Ecto neural progenitor cell (in vitro differentiated cells): ENCODE measurements at places on chromosomes 13 and 19.

DNA sequence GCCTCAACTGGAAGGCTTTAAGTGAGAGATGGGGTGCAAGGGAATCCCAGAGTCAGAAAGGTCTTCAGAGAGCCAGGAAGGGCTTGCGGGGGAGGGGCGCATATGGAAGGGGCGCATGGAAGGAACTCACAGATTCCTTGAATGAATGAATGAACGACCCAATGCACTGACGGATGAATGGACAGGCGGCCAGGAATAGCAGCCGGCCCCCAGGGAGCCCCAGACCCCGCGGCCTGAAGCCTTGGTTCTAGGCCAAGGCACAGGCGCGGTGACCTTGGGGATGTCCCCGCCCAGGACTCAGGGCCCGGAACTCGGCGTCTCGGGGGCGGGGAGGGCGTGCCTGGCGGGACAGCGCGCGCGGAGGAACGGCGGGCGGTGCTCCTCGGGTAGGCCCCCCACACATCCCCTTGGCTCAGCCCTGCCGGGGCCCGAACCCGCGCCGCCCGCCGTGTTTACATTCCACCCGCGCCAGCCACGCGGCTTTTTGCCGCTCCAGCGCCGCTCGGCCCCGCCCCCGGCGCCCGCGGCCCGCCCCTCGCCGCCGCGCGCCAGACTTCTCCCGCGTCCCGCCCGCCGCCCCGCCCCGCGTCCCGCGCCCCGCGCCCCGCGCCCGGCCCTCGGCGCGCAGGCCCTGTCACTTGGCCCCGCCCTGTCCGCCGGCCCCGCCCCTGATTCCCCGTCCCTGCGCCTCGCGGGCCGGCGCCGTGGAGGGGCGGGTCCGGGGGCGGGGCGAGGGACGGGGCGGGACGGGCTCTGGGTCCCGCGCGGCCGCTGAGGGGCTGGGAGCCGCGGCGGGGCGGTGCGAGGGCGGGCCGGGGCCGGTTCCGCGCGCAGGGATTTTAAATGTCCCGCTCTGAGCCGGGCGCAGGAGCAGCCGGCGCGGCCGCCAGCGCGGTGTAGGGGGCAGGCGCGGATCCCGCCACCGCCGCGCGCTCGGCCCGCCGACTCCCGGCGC lies at the start of gene CCNE1:
TSS of gene CCNE1 (plus strand) at position 867 of the 955 bp plus-strand sequence. CDS start 565 bp downstream, outside the sequence.
- DNase-seq: peak; percentile 91

GRCh38 chr13:99027661-99028425 lies 50.0 kb upstream of the DOCK9 start:
- DNase-seq: no peak

- DNase-seq: no peak
Measured at GRCh38 chr13:79973533-79973963, 367.4 kb downstream of the SPRY2 start.

- DNase-seq: no peak
Measured at GRCh38 chr13:105830821-105831220, 704.6 kb downstream of the EFNB2 start.

DNA sequence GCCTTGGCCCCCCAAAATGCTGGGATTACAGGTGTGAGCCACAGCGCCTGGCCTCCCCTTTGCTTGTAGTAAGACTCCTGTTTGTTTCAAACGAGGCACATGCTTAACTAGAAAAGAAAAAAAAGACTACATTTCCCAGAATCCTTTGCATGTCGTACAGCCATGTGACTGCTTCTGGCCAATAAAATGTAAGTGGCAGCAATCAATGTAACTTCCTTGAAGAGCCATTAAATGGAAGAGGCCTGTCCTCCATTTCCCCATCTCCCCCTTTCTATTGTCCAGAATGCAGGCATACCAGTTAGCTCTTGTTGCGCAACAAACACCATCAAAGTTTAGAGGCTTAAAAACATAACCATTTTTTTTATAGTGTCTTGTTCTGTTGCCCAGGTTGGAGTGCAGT lies 10.4 kb upstream of the GPR32 start:
- no peak for DNase-seq

DNA sequence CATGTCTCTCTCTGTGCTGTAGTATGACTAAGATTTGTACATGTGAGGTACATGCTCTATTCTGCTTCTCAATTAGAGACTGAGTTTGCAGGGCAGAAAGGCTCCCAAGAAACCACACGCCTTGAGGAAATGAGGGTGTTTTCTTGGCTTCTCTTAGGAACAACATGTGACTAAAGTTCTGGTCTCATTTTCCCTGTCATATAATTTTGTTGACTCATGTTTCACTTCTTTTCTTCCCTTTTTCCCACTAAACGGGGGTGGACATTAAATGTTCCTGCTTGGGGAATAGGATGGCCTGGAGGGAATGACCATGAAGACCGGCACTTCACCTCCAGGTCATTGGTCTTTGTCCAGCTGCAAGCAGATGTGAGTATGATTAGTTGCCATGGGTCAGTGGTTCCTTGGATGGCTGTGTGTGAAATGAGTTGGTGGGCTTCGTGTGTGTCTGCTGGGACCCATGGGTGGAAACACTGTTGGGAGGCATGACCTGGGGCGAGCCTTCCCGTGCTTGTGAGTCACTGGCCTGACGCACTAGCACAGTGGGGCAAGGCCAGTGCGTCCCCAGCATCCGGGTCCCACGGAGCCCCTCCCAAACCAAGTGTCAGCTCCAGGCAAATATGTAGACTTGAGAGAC lies 56.6 kb downstream of the COL4A1 start:
- no peak for DNase-seq

DNA sequence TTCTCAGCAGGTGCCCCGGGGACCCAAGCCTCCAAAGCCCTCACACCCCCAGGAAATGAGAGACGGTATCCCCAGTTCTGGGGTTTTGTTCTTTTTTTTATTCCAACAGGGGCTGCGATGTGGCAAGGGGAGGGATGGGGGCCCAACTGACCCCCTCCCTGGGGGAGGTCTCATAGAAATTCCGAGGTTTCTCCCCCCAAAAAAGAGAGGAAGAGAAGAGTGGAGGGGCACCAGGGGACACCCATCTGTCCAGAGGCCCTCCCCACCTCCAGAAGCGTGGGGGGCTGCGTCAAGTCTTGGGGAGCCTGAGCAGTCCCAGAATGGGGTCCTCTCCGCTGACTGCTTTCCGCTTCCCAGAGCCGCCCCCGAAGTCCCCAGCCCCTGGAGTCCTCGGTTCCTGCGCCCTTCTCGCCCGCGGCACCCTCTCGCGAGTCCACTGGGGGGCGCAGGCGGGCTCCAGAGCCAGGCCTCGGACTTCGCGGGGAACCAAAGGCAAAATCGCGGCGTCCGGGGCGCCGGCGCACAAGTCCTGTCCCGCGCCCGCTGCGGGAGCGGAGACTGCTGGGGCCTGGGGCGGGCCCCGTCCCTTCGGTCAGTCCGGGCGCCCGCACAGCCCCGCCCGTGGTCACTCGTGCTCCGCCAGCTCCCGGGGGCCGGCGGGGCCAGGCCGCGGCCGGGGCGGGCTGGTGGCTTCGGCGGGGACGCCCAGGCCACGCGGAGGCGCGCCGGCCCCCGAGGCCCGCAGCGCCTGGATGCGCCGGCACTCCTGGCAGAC lies 4.4 kb upstream of the ATP1A3 start:
- peak; percentile 84 for DNase-seq

GRCh38 chr19:6425732-6426620 lies 1.4 kb upstream of the KHSRP start:
- no peak for DNase-seq

DNA sequence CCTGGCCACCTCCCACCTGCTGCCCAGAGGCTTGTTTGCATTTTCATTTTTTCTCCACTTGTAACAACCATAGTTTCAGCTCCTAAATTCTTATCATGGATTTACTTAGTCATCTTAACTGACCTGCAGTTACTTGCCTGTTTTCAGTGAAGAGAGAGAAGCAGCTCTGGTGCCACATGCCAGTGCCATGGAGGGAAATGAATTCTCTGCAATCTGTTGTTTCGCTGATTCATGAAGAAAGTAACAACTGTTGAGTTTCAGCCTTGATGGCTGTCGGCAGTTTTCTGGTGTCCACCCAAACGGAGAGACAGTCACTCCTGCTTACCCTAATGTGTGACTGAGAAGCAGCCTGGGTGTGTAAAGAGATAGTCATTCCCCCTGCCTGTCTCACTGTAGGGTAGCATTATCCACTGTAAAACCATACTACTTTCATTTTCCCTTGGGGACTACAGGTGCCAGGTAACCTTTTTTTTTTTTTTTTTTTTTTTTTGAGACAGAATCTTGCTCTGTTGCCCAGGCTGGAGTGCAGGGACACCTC lies 116.1 kb downstream of the DNAJC3 start:
- no peak for DNase-seq

GRCh38 chr19:51025401-51025800 lies 1.0 kb downstream of the KLK11 start:
- no peak for DNase-seq

DNA sequence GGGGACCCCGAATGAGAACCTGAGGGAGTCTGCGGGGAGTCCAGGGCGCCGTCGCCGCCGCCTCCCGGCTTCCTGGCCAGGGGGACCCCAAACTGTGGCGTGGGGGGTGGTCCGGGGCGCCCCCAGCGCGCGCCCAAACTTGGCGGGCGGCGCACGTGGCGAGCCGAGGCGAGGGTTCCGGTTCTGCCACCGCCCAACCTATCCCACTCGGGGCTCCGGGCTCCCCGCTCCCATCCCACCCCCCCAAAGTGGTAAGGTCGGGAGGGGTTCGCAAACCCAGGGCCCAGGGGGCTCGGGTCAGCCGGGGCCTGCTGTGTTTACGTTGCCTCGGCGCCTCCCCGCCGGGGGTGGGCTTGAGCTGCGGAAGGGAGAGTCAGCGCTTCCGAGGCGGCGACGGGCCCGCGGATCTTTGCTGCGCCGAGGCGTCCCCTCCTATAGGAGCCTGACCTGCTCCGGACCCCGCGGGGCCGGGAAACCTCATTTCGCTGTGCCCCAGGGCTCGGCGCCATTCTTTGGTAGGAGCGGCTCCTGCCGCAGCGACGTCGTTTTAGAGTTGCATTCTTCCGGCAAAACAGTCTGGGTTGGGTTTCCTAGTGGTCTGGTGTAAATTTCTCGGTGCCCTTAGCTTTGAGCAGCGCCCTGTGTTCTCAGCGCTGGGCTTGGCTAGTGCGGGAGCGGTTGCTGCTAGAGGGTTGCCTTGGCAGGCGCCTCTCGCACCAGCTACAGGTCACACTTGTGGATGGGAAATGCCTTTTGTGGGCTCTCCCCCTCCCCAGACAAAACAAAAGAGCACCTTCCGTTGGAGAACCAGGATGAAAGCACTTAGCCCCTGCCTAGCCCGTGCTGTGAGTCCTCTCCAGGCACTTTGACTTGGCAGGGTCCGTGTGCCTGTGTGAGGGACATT lies 1.2 kb downstream of the DAZAP1 start:
- DNase-seq: peak; percentile 71

- no peak for DNase-seq
Measured at GRCh38 chr19:33728141-33728540, 68.5 kb upstream of the KCTD15 start.

DNA sequence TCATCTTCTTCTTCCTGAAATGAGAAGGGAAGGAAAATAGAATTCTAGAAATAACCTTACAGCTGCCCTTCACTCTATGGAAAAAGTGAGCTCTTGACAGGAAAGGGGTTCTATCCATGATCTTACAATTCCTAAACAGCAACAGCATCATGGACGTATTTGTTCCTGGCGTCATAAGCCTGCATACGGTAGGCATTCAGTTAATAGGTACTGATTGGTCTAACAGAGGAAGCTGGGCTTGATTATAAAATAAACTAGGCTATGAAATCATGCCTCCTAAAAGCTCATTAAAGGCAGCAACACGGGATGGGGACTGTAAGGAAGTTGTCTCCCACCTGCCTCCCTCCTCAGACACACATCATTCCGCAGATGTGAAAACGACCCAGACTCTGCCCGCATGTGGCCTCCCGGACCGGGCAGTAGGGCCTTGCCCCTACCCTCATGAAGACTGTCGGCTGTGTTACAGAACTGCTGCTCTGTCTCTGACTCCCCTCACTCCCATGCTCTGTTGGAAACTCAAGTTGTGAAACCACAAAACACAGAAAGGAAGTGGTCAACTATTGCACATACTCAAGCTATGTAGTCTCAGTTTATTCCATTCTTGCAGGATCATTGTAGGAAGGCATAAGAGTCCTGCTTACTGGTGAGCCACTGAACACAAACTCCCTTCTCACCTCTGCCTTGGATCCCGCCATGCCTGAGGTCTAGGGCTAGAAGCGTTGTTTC lies 129.8 kb downstream of the DLEU7 start:
- DNase-seq: no peak

GRCh38 chr13:72230131-72230530 lies 363.1 kb upstream of the DACH1 start:
- DNase-seq: no peak

DNA sequence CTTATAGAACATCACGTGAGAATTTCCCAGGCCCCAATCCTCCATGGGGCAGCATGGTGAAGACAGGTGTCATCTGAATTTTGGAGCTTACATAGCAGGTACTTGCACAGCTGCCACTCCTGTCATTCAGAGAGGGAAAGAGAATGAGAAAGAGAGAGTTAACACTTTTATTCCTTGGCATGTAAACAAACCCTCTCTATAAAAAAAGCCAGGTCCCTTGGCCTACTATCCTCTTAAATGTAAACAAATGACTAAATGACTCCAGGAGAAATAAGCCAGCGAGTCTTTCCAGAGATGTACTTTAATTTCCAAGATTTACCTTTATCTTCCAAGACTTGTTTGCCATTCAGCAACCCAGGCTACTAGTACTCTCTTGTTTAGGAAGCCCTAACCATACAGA lies 195.3 kb upstream of the HTR2A start:
- DNase-seq: no peak

DNA sequence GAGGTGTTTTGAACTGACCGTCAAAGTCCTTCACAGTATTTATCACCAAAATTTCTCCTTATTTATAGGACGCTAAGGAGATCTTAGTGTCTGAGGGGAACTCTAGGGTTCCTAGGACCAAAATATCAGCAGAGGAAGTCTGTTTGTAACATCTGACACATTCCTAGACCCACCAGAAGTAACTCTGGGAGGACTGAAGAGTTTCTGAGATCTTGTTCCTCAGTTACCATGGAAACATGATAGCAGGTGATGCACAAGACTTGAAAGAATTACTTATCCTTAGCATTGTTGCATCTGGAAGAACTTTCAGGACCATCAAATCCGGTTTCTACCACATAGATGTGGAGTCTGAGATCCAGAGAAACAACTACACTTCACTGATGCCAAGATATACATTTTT lies 164.6 kb downstream of the IER2 start:
- DNase-seq: no peak

DNA sequence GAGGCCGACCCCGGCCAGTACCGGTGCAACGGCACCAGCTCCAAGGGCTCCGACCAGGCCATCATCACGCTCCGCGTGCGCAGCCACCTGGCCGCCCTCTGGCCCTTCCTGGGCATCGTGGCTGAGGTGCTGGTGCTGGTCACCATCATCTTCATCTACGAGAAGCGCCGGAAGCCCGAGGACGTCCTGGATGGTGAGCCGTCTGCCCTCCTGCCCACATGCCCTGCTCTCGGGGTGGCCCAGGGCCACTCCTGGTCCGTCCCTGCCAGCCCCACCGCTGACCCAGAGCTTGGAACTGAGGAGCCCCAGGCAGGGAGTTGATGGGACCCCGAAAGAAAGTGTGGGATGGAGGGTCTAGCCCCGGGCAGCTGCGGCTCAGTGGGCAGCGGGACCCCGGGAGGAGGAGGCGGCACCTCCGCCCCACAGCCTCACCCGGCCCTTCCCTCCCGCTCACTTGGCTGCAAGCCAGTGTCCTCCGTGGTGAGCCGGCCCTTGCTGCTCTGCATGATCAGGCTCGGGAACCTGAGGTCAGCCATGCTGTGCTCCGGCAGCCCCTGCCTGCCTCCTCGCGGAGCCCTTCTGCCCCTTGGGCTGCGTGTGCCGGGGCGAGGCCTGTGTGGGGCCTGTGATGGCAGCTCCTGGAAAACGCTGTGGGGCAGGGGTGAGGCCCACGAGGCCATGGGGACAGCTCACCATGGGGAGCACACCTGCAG lies 8.1 kb upstream of the HCN2 start:
- no peak for DNase-seq
